ENCODE measurements at places on chromosomes 6 and 20. TPM values are rescaled to one million over a fixed set of nuclear protein-coding genes. Genes with fewer than 3 reads are reported as not detected.

- H3K4me1 ChIP-seq = peaks cover 8% of the 10 kb centered on the region
- H3K4me3 ChIP-seq = no peak overlapping the region
- no peak overlapping the region for H3K27ac ChIP-seq
- H3K27me3 ChIP-seq = peaks cover 12% of the 10 kb centered on the region
- no peak for DNase-seq
Observed at GRCh38 chr6:43724914-43725642, 37.5 kb upstream of the MRPS18A start.

- H3K27ac ChIP-seq = no peak overlapping the region
- H3K27me3 ChIP-seq = peaks cover 4% of the 10 kb centered on the region
- peaks cover 31% of the 10 kb centered on the region for H3K36me3 ChIP-seq
- peaks cover 23% of the 10 kb centered on the region for H3K4me1 ChIP-seq
Observed at GRCh38 chr20:34269996-34270627, 28.9 kb downstream of the ASIP start.

- no peaks in the 10 kb centered on the region for H3K4me1 ChIP-seq
- H3K36me3 ChIP-seq = no peaks in the 10 kb centered on the region
- H3K27ac ChIP-seq = no peak overlapping the region
- peaks cover 22% of the 10 kb centered on the region for H3K27me3 ChIP-seq
- no peak overlapping the region for H3K4me3 ChIP-seq
Observed at GRCh38 chr6:41181566-41181965, 18.6 kb upstream of the TREM2 start.

DNA sequence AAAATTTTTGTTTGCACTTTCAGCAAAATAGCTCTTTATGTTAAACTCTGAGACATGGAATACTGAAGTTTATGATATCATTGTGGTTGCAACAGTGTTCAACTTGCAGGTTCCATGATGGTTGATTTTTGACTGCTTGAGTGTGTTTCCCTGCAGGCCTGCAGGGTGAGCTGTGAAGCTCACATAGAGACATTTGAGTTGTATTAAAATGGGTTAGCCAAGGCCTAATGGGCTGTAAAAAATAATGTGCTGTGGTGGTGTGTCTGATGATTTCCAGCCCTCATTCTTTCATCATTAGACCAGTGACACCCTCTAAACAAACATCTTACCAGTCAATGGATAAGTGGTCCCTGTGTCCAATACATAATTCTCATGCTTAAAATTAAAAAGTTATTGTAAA is 321.4 kb downstream of the FARS2 start:
- DNase-seq = no peak
- H3K4me3 ChIP-seq = no peak overlapping the region
- no peaks in the 10 kb centered on the region for H3K27me3 ChIP-seq
- H3K36me3 ChIP-seq = peaks cover 7% of the 10 kb centered on the region

DNA sequence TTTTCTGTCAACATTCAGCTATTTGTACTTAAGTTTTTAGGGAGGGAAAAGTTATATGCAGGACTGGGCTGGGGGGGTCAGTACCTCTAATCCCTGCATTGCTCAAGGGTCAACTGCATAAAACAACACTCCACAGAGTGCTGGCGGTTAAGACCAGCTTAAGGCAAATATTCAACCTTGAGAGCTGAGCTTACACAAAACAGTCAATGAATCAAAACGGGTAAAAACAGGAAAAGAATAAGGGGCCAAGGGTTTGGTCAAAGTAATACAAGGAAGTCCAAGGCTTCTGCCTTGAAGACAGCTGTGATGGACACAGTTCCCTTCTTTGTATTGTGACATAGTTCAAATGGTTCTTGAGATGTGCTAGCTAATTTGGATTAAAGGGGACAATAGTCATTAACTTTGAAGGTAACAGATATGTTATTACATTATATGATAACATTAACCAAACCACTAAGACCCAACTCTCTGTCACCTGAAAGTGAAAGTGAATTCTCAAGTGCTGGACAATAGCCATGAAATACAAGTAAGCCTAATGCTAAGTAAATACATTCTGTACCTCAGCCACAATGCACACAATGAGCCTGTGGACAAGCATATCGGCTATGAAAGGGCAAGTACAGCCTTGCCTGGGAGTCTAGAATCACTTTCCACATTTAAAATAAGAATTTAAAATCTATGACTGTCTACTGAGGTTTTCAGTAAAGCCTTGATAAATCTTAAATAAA is 106.8 kb downstream of the PDE10A start:
- no peak for DNase-seq
- H3K4me3 ChIP-seq = no peak overlapping the region
- peaks cover 10% of the 10 kb centered on the region for H3K4me1 ChIP-seq
- H3K36me3 ChIP-seq = peaks cover 2% of the 10 kb centered on the region

DNA sequence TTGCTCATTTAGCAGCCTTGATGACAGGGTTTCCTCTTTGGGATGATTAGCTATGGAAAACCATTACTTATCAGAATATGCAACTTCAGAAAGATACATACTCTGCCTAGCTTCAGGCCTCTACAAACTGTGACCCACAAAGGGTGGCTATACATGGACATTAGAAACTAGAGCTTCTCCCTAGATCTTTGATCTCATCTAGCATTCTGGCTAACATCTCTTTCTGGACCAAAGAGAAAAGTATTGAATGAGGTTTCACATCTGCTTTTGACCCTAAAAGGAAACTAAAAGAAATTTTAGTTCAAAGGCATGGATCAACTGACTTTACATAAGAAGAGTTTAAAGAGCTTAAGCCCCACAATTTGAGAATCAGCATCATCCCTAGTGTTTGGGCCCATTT is 12.4 kb upstream of the HMGN3 start:
- H3K27me3 ChIP-seq = no peaks in the 10 kb centered on the region
- H3K4me3 ChIP-seq = no peak overlapping the region
- no peak overlapping the region for H3K27ac ChIP-seq
- no peak for DNase-seq
- H3K4me1 ChIP-seq = peaks cover 11% of the 10 kb centered on the region

DNA sequence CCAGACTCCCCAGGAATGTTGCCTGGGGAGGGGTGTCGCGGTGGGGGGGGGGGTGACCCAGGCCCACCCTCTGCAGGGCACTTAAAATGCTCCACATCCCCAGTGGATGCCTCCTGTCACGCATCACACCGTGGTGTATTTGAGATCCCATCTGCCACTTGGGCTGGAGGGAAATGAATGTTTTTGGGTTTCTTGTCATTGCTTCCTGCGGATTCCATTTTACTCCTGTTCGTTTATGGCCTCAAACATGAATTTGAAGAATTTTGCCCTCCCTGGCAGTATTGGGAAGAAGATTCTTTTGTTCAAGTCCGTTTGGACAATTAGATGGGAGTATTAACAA is 544 bp upstream of the KHDC1 start:
- H3K4me3 ChIP-seq = peak overlapping the region; percentile 81
- no peak for DNase-seq

DNA sequence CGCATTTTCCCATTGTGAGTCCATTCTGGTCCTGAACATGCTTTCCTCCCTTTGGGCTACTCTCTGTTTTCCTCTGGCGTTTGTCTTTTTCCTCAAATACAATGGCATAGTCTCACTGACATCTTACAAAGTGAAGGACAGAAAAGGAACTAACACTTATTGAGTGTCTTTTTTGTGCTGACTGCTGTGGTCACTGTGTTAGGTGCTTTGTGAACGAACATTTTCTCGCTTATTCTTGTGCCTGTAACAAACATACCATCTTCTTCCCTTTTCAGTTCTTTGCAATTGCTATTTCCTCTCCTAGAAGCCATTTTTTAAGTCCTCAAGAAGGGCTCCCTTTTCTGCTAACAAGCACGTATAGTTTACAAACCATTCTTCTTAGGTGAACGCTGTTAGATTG is 15.4 kb downstream of the FIG4 start:
- no peaks in the 10 kb centered on the region for H3K27me3 ChIP-seq
- no peak for DNase-seq
- H3K4me3 ChIP-seq = no peak overlapping the region

GRCh38 chr6:149235130-149235561 is 82.4 kb upstream of the TAB2 start:
- DNase-seq = no peak
- peaks cover 3% of the 10 kb centered on the region for H3K36me3 ChIP-seq
- H3K4me1 ChIP-seq = peaks cover 53% of the 10 kb centered on the region
- peaks cover 6% of the 10 kb centered on the region for H3K27me3 ChIP-seq
- H3K4me3 ChIP-seq = peak overlapping the region; percentile 7

GRCh38 chr6:100482698-100483097 is 18.0 kb upstream of the SIM1 start:
- H3K4me1 ChIP-seq = peaks cover 3% of the 10 kb centered on the region
- DNase-seq = no peak
- H3K4me3 ChIP-seq = no peak overlapping the region
- no peak overlapping the region for H3K27ac ChIP-seq

DNA sequence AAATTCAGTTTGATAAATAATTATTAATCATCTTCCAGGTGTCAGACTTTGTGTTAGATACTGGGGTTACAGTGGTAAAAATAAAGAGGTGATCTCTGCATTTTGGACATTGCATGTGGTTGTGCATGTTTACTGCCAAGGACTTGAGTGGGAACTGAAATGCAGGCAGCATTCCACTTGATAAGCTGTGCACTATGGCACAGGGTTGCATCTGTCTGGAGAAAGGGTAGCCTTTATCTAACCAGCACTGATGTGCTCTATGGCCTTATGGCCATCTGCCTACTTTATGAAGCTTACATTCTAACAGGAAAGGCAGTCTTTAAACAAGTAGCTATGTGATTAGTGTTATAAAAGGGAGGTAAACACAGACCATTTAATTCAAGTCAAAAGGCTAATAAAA is 53.0 kb upstream of the MLIP start:
- H3K27ac ChIP-seq = no peak overlapping the region
- H3K36me3 ChIP-seq = no peaks in the 10 kb centered on the region
- DNase-seq = no peak

- no peaks in the 10 kb centered on the region for H3K36me3 ChIP-seq
- H3K27ac ChIP-seq = no peak overlapping the region
- H3K27me3 ChIP-seq = peaks cover 14% of the 10 kb centered on the region
- H3K4me1 ChIP-seq = no peaks in the 10 kb centered on the region
Observed at GRCh38 chr20:20843982-20844381, 131.5 kb upstream of the RALGAPA2 start.

GRCh38 chr6:25415274-25415673 is 136.1 kb downstream of the CARMIL1 start:
- no peak overlapping the region for H3K4me3 ChIP-seq
- H3K4me1 ChIP-seq = peaks cover 13% of the 10 kb centered on the region
- H3K36me3 ChIP-seq = no peaks in the 10 kb centered on the region
- H3K27ac ChIP-seq = no peak overlapping the region

DNA sequence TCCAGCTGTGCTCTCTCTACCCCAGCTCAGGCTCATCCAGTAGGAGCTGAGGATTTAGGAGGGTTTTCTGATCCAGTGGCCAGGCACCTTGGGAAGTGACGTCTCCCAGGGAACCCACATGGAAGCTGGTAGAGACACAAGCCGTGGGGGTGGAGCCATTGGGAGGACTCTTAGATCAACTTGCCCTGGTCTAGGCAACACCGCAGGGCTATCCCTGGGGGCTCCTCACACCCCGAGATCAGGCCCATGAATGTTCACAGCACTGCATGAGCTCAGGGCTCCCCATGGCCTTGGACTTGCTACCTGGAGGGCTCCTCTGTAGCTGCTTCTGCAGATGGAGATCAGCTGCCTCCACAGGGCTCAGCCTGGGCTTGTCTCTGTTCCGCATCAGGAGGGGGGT is 112.1 kb downstream of the CDH4 start:
- H3K36me3 ChIP-seq = no peaks in the 10 kb centered on the region
- DNase-seq = no peak
- no peak overlapping the region for H3K27ac ChIP-seq
- peaks cover 20% of the 10 kb centered on the region for H3K27me3 ChIP-seq
- H3K4me3 ChIP-seq = no peak overlapping the region

GRCh38 chr6:32700391-32701040 is 34.1 kb upstream of the HLA-DQB1 start:
- no peak for DNase-seq
- peaks cover 49% of the 10 kb centered on the region for H3K27me3 ChIP-seq
- no peak overlapping the region for H3K4me3 ChIP-seq
- H3K4me1 ChIP-seq = peaks cover 3% of the 10 kb centered on the region
- no peaks in the 10 kb centered on the region for H3K36me3 ChIP-seq

DNA sequence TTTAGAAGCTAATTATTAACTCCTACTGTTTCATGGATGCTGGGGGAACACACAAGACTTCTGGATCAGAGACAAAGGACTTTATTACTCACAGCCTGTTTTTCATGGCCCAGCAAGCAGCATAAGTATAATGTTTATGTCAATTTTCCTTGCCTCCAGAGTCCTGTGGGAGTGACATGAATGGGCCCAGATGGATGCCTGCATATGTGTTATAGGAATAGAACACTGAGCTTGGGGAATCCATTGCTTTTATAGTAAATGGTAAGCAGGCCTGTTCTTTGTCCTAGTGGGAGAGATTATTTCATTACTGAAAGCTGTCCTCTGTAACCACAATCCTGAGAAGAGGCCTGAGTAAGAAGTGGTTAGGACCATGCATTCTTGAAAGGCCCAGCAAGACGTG is 25.6 kb downstream of the BLTP3A start:
- DNase-seq = no peak
- H3K27me3 ChIP-seq = no peaks in the 10 kb centered on the region
- H3K36me3 ChIP-seq = no peaks in the 10 kb centered on the region
- H3K4me3 ChIP-seq = no peak overlapping the region
- peaks cover 31% of the 10 kb centered on the region for H3K4me1 ChIP-seq

DNA sequence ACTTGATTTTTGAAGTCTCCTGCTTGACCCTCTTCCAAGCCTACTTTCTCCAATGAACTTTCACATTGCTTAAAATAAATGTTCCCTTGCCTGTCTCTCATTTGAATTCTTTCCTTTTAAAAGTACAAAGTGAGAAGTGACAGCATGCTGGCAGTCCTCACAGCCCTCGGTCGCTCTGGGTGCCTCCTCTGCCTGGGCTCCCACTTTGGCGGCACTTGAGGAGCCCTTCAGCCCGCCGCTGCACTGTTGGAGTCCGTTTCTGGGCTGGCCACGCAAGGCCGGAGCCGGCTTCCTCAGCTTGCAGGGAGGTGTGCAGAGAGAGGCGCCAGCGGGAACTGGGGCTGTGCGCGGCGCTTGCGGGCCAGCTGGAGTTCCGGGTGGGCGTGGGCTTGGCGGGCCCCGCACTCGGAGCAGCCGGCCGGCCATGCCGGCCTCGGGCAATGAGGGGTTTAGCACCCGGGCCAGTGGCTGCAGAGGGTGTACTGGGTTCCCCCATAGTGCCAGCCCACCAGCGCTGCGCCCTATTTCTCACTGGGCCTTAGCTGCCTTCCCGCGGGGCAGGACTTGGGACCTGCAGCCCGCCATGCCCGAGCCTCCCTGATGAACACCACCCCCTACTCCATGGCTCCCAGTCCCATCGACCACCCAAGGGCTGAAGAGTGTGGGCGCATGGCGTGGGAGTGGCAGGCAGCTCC is 31.9 kb downstream of the SERPINB6 start:
- no peaks in the 10 kb centered on the region for H3K27me3 ChIP-seq
- DNase-seq = peak; percentile 58
- H3K4me3 ChIP-seq = no peak overlapping the region
- peaks cover 12% of the 10 kb centered on the region for H3K4me1 ChIP-seq
- H3K36me3 ChIP-seq = no peaks in the 10 kb centered on the region
- no peak overlapping the region for H3K27ac ChIP-seq

The SLC22A16 gene
- not detected for total RNA-seq

The RAMACL gene
- 1.5 TPM for total RNA-seq

Data from type B pancreatic cell (in vitro differentiated cells).